ENCODE measurements at places on chromosomes 1 and 21.

GRCh38 chr1:197917805-197918651 is 856 bp downstream of the LHX9 start:
- DNase-seq, result no peak

DNA sequence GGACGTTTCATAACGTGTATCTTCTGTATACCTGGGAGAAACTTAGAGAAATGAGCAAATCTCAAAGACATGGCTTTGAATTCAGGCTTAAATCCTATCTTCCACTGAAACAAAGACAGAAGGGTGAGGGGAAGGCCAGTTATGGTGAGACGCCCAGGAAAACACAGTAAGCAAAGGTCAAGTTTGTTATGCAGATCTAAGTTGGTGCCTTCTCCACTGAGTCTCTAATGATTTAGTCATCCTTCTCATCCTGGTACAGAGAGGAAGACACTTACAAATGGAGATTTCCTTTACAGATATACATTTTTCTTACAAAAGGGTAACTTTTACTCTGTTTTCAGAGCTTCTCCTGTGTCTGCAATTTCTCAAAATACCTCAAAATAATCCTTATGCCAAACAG is 64.4 kb downstream of the MAP3K7CL start:
- no peak for DNase-seq

DNA sequence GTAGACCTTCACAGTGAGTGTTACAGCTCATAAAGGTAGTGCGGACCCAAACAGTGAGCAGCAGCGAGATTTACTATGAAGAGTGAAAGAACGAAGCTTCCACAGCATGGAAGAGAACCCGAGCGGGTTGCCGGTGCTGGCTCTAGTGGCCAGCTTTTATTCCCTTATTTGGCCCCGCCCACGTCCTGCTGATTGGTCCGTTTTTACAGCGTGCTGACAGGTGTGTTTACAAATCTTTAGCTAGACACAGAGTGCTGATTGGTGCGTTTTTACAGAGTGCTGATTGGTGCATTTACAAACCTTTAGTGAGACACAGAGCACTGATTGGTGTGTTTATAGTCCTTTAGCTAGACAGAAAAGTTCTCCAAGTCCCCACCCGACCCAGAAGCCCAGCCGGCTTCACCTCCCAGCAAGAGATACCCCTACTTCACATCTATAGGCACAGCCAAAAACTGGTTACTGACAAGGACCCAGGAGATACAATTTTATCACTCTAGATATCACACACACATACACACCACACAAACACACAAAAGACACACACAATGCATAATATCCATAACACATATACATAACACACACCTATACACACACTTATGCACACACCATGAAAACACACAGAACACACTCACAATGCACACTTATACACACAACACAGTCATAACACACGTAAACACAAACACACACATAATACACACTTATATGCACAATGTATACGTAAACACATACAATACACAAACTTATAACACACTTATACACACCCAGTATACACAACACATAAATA is 68.5 kb downstream of the MAP3K21 start:
- no peak for DNase-seq

GRCh38 chr1:236734141-236734765 is 48.0 kb downstream of the ACTN2 start:
- no peak for DNase-seq

GRCh38 chr21:45294509-45295291 is 7.0 kb upstream of the POFUT2 start:
- no peak for DNase-seq
